ENCODE measurements at places on chromosomes 2 and 18.

DNA sequence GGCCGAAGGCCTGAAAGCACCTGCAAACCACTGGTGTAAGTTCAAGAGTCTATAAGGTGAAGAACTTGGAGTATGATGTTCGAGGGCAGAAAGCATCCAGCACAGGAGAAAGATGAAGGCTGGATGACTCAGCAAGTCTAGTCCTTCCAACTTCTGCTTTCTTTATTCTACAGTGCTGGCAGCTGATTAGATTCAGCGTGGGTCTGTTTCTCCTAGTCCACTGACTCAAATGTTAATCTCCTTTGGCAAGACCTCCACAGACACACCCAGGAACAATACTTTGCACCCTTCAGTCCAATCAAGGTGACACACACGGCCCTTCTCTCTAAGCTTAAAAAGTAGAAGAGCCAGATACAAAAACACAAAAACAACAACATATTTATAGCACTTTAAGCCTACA, 43.4 kb downstream of the NMS start:
- no peak for DNase-seq

DNA sequence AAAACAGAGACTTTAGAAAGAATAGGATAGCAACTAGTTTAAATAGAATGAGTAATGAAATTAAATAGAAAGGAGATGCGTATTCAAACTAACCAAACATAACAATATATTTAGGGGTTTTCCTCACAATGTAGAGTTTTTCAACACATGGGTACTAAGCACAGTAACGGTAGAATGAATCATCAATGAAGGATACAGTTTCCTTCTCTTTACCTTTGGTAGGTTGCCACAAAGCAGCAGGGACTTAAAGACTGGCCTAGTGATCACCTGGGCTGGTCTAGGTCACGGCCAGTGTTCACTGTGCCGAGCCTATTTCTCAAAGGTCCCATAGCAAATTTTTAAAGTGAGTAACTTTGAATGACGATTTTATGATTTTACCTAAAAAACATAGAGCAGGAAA, 311.7 kb downstream of the XIRP2 start:
- DNase-seq: no peak

DNA sequence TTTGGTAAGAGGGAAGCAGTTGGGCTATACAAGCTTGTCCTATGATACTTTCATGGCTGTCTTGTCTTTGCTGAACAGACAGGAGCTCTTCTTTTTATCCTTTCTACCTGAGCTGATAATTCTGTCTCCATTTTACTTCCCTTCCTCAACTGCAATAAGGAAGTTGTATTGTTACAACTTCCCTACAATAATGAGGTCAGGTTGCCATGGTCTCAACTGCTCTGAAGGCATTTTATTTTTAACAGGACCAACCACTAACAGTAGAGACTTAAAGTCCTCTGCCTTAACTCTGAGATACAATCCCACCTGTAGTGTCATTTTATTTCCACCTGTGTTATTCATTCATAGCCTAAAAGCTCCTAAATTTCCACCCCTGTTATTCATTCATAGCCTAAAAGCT, 118.6 kb upstream of the PGAP1 start:
- DNase-seq: no peak

DNA sequence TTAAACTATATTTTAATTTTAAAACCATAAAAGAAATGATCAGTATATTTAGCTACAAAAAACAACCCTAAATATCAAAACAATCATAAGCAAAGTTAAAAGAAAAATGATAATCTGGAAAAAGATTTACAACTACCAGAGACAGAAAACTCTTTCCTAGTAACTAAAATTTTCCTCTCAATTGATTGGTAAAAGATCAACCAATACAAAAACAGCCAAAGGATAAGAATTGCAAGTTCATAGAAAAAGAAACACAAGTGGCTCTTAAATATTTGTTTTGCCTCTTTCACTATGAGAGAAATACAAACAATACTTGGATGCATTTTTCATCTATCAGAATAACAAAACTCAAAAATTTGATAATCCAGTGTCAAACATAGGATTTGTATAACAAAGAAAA, 101.8 kb upstream of the ZC3H15 start:
- no peak for DNase-seq

DNA sequence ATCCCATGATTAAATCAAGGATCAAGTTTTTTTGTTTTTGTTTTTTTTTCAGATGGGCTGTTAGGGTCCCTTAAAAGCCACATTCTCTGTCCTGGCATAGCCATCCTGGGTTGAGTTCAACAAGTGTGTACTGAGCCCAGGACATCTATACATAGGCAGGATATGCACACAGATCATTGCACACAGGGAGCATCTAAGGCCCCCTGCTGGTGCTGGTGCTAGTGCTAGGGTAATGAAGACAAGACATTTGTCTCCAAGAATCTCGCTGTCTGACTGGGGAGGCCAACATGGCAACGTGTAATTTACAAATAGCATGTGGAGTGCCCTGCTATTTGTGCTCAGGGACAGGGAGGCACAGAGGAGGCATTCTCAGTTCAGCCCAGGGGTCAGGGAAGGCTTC, 124.5 kb downstream of the VAPA start:
- DNase-seq: no peak

DNA sequence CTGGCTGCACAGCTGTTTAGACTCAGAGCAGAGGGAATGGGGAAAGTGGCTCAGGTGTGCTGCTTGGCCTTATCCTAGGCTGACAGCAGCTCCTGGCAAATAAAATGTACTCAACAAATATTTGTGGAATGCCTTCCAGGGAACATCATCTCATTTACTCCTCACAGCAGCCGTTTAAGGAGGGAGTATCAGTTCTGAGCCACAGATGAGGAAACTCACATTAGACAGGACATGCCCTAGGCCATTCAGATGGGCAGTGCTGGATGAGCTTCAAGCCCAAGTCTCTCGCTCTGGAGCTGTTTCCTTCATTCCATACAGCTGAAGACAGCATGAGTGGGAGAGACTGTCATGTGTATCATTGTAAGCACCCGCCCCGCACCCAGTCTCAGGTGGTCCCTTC, 129.6 kb upstream of the CNGA3 start:
- no peak for DNase-seq

DNA sequence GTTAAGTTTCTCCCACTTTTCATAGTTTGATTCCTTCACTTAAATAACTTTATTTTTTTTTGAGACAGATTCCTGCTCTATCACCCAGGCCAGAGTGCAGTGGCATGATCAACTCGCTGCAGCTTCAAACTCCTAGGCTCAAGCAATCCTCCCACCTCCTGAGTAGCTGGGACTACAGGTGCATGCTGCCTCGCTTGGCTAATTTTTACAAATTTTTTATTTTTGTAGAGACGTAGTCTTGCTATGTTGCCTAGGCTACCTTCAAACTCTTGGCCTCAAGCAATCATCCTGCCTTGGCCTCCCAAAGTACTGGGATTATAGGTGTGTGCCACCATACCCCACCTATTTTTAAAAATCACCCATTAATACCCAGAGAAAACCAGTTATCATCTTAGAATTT, 14.2 kb upstream of the WIPF1 start:
- no peak for DNase-seq

DNA sequence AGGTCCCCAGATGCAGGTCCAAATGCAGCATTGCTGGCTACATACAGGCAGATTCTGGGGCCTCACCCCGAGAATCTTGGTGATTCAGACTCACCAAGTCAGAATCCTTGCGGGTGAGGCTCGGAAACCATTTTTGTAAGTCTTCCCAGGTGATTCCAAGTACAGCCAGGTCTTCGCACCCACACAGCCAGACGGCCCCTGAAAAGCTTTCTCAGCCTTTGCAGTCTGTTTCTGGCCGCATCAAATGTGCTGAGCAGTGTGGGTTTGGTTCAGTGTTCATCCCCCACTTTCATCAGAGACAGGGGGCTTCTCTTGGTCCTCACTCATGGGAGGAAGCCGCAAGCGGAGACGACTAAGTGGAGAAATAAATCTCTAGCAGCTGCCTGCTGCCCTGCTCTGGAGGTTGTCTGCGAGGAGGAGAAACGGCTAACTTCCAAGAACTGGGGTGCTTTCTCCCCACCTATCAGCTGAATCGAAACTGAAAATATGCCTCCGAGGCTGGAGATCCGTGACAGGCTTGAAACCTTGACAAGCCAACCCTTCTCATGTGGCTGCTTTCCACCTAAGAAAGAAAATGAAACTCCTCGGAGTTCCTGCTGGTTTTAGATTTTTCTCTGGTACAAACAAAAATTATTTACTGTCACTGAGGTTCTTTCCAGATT, 8.9 kb upstream of the TMEM185B start:
- peak; percentile 36 for DNase-seq

GRCh38 chr2:127398239-127398590, 10.4 kb upstream of the MAP3K2 start:
- no peak for DNase-seq

- no peak for DNase-seq
Measured at GRCh38 chr18:63378919-63379638, 12.1 kb upstream of the KDSR start.

GRCh38 chr2:235156055-235156454, 204.2 kb downstream of the SH3BP4 start:
- DNase-seq: no peak

DNA sequence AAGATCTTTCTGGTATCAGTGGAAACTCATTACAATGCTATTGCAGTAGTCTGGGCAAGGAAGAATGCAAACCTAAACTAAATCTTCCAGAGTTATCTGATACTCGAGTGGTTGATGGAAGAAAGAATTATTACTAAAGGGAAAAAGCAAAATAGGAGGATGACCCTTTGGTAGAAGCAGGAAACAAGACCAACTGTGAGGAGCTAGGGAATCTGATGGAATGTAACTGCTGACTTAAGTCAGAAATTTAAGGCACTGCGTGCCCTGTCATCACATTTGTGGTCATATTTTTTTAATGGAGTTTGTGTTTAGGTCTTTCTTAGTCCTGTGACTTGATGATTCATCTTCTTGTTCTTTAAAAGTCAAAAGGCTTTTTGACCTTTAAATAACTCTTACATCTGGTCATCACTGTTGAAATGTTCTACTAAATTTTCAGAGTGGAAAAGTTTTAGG, 36.5 kb upstream of the ARMC9 start:
- DNase-seq: no peak

DNA sequence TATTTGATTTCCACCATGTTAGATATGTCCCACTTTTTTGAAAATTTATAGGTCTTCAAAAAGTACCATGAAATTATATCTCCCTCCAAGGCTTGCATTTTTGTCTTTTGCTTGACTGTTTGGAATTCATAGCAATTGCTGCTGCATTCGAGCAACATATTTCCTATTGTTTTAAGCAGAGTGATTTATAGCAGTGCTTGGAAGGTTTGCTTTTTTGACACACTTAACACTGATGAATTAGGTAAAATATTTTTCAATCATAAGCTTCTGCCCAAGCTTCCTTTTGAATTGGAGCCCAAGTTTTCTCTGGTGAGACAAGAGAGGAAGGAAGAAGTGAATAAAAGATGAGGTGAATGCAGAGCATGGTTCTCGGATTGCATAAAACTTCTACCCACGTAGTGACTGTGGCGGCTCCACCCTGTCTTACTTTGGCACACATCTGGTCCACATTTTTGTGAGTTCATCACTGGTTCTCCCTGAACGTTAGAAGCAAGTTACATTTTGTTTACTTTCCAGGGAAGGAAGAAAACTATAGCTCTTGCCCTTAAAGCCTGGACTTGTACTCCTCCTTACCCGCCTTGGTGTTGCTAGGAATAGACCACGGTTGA, 667.0 kb downstream of the TSN start:
- no peak for DNase-seq

- DNase-seq: no peak
Measured at GRCh38 chr2:75238670-75239330, 39.5 kb upstream of the TACR1 start.

DNA sequence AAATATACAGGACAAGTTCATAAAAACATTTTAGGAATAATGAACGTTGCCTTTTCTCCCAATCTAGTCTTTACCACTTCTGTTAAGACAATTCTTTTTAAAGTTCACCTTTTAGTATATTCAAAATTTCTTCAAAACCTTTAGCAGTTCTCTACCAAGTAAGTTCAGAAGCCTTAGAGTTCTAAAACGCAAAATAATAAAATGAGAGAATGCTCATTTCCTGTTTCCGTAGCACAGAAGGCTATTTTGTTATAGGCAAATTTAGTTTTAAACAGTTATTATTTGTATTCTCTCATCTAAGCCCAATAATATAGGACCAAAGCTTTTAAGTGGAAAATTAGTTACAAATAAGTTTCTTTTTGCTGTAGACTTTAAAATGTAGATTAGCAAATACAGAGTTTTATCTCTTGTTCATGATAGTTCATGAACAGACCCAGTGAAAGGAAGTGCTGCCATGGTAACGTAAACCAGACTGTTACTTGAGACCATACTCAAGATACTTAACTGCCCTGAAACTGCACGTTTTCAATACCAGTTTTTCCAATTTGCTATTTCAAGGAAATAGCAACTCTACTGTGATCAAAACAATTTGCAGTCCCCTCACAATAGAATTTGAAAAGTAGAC, 173.1 kb upstream of the STON1 start:
- no peak for DNase-seq

DNA sequence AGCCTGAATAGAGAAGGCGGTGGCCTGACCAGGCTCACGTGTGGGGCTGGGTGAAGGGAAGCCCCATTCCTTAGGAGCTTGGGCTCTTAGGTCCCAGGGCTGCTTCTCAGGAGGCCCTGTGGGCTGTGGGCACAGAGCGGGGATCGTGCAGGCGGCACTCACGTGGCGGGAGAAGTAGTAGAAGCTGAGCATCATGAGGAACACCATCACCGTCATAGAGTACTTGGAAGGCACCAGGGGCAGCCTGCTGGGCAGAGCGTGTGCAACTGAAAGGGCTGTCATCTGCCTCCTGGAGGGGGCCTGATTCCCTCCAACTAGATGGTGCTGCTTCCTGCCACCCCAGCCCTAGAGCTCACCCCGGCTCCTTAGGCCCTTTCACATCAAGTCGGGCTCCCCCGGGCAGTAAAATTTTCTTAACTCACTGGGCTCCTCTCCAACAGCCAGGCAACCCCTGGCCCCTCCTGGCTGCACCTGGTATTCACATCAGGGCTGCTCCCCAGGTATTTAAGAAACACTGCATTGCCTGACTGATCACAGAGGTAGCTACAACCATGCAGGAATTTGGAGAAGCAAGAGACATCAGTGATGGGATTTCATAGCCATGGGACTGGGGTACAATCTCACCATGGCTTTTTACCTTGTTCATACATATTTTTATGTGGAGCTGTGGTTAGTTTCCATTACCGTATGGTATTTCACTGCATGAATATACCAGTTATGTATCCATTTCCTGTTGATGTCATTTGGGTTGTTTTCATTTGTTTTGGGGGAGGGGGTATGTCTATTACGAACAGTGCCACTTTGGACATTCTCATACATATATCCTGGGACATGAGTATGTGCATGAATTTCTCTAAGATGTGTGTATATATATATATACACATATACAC, 32.9 kb downstream of the CENPO start:
- DNase-seq: no peak

- no peak for DNase-seq
Measured at GRCh38 chr2:112805542-112805941, 21.2 kb upstream of the IL1A start.
